ENCODE measurements at places on chromosomes 11 and 22. TPM values are rescaled to one million over a fixed set of nuclear protein-coding genes. Genes with fewer than 3 reads are reported as not detected.
A peak's percentile ranks its signal among the peaks of the same experiment; 100 is the strongest.

LMNTD2 gene
- total RNA-seq: 3.1 TPM

DKK3 gene
- 157 TPM for total RNA-seq

GRCh38 chr22:32473388-32473952 lies 1.1 kb upstream of the FBXO7 start:
- peaks cover 43% of the 10 kb centered on the region for H3K4me1 ChIP-seq
- peak overlapping the region; percentile 100 for H3K27ac ChIP-seq

SLC5A4 gene
- total RNA-seq: 1.2 TPM
